ENCODE measurements at places on chromosomes 2 and 18.
A peak's percentile ranks its signal among the peaks of the same experiment; 100 is the strongest.

- DNase-seq, result no peak
These were observed 1.1 kb upstream of the ATP6V1C2 start for GRCh38 chr2:10720306-10720705.

- DNase-seq, result peak; percentile 70
These were observed 1.1 kb upstream of the FARP2 start for GRCh38 chr2:241354668-241355658.

- DNase-seq, result no peak
These were observed 54.7 kb downstream of the THADA start for GRCh38 chr2:43541165-43541564.

DNA sequence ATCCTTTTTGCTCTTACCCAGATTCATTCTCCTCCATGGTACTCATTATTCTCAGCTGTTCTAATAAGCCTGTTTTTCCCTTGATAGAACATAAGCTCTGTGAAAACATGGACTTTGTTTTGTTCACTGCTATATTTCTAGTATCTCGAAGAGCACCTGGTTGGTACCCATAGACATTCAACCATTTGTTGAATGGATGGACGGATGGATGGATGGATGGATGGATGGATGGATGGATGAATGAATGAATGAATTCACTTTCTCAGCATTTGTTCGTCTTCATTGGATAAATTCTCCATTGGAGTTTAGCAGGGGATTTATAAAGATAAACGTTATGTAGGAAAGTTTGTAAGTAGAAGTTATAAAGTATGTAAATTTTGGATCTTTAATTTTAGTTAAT lies 2.9 kb downstream of the FAM171B start:
- DNase-seq, result no peak

DNA sequence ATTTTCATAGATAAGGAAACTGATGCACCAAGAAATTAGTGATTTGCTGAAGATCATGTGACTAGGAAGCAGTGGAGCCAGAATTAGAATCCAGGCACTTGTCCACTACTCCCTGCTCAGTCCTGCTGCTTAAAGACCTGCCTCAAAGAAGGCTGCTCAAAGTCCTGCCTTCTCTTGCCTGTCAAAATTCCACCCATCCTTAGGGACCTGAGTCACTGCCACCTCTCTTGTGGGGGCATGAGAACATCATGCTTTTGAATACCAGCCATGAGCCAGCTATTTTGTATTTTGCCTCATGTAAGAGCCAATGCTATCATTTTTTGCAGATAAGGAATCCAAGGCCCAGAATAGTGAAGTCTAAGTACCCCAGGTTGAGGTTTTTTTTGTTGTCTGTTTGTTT lies 47.1 kb downstream of the DDX1 start:
- no peak for DNase-seq

DNA sequence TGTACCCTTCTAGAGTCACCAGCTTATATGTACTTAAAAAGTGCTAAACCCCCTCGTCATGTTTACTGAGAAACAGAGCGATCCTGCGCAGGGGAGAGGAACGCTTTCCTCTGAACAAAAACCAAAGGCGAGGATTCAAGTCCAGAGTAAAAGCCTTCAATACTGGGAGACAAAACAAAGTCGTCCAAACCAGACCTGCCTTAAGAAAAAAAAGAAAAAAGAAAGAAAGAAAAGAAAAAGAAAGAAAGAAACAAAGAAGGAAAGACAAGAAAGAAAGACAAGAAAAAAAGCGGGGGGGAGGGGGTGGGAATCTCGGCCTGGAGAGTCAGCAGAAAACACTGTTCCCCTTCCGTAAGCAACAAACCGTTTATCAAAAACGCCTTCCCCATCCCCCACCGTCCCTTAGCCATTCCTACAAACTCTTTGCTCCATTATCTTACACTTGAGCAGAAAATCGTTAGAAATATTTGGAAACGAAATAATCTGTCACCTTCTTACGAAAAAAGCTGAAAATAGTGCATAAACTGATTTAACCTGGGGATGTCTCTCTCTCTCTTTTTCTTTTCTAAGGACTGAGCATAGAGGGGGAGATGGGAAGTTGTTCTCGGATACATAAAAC lies 3.3 kb downstream of the PTGR3 start:
- no peak for DNase-seq

Data from inflammatory macrophage (primary cell).